ENCODE measurements at places on chromosomes 1 and 21.
A peak's percentile ranks its signal among the peaks of the same experiment; 100 is the strongest.

DNA sequence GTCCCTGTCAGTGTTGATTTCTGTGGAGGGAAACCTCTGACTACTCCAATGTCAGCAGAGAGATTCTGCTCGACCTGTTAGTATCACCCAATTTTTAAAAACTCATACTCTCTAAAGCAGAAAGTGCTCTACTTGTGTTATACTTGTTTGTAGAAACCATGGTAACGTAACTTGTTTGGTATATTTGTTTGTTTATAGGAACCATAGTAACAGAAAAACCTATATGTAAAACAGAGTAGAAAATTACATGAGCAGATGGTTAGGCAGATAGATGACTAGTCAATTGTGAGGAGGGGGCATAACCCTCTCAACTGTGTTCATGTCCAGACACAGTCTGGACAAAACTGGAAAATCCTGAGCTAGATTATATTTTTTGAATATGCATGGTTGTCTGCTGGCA is 6.7 kb downstream of the TRIM45 start:
- no peak for DNase-seq

GRCh38 chr1:47223921-47224675 is 7.9 kb downstream of the TAL1 start:
- no peak for DNase-seq

- DNase-seq = no peak
Observed at GRCh38 chr1:114648503-114648902, 21.3 kb downstream of the DENND2C start.

DNA sequence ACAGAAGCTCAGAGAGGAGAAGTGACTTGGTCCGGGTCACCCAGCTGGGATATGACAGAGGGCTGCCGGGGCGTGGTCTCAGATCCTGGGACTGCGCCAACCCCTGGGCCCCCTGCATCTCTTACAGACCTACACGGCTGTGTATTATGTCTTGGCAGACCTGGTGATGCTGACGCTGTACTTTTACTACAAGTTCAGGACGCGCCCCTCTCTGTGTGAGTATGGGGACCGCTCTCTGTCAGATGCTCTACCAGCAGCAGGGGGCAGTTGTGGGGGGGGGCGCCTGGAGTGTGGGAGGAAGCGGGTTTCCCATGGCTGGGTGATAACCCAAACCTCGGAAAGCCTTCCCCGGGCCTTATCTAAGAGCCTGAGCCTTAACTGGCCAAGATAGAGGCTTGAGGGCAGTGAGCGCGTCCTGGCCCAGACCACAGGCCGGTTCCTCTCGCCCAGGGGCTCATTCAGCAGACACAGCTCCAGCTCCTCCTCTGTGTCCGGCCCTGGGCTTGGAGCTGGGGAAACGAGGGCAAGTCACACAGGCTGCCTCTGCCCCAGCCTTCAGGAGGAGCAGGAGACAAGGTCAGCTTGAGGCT is 13.3 kb downstream of the SLC66A1 start:
- no peak for DNase-seq

GRCh38 chr1:34906756-34907155 is 22.7 kb downstream of the DLGAP3 start:
- no peak for DNase-seq

GRCh38 chr1:25033828-25034705 is 104.0 kb upstream of the RUNX3 start:
- peak; percentile 19 for DNase-seq

DNA sequence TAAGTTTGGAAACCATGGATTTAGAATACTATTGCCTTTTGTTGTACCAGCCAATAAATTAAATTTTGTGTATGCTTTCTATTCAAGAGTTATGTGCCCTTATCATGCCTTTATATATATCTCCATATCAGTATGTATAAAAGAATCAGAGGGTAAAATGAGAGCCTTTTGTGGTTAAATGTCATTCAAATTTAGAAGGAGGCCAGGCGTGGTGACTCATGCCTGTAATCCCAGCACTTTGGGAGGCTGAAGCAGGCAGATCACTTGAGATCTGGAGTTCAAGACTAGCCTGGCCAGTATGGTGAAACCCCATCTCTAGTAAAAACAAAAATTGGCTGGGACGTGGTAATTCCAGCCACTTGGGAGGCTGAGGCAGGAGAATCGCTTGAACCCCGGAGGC is 88.9 kb downstream of the XPR1 start:
- DNase-seq = no peak

DNA sequence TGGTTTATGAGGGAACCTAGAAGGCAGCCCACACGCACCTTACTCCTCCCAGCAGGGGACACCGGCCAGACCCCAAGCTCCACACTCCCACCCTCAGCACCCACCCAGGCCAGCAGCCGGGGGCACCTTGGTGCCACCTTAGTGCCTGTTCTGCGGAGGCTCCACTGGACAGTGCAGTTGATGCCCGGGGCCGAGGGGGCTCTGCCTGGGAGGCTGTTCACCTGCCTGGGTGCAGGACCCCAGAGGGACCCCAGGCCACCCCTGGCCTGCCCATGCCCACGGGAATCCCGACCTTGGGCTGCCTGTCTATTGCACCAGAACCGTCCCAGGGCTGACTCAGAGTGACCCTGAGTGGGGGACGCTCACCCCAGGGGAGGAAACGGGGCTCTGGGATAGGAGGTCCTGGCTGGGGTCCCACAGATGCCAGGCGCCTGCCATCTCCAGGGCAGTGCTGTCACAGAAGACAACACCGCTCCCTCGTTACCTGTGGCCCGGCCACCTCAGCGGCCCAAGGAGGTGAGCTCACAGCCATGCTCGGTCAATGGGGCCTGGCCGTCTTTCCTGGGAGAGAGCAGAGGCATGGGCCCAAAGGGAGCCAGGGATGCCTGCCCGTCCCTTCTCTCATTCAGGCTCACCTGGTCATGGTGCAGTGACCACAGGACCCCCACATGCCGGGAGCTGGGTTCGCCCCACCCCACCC is 696 bp downstream of the SCNN1D start:
- DNase-seq = no peak

DNA sequence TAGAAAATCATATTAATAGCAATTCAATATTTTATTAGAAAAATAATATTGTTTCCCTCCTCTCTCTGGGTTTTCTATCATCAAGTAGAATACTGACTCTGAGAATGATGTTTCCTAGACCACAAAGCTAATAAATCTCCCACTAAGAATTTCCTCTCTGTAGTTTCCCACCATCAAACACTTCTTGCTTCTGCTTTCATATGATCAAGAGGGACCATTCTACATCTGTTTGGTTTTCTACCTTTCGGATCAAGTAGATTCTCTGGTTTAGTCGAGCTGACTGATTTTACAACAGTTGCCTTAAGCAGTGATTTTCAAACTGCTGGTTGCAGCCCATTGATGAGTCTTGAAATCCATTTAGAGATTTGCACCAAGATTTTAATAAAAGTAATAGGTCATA is 240.2 kb upstream of the PTBP2 start:
- no peak for DNase-seq

- DNase-seq = no peak
Observed at GRCh38 chr21:46509741-46510502, 51.2 kb downstream of the DIP2A start.

- no peak for DNase-seq
Observed at GRCh38 chr1:66492424-66492823, 41.5 kb upstream of the SGIP1 start.

GRCh38 chr1:6321205-6321604 is 60.3 kb upstream of the GPR153 start:
- DNase-seq = no peak

DNA sequence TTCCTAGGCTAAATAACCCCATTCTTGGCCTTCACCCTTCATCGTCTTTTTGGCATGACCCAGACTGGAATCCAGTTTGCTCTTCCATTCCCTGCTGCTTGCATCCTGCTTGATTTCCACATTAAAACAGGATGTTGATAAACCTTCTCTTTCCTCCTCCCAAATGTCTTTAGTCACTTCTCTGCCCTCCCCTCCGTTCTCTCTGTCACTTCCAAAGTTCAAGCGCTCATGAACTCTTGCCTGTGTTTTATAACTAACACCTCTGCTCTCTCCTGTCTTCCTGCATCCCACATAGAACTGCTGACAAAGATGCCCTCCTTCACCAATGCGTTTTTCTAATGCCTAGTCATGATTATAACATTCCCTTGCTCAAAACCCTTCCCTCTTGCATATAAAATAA is 65.6 kb upstream of the SLC44A3 start:
- no peak for DNase-seq

DNA sequence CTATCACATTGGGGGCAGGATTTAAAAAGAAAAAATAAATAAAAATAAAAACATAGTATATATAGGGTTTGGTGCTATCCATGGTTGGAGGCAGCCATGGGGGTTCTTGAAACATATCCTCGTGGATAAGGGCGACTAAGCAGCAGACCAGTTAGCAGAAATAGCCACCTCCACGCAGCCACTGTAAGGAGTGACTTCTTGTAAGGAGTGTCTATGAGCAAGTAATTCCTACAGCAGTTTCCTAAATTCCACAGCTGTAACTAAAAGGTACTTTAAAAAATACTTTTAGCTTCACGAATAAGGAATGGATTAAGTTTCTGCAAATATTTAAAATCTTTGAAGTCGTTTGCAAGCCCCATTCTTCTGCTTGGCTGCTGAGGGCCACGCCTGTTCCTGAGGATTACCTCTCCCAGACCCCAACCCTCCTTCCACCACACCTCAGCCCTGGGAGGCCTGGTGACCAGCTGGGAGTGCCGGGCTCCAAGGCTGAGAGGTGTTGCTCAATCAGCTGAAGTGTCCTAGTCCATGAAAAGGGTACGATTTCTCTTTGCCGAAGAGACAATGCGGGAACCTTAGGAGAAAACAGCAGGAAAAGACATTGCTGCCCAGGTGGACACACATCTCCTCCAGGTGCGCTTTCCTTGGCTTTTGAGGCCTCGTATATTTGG is 115.3 kb downstream of the ADSS2 start:
- no peak for DNase-seq

DNA sequence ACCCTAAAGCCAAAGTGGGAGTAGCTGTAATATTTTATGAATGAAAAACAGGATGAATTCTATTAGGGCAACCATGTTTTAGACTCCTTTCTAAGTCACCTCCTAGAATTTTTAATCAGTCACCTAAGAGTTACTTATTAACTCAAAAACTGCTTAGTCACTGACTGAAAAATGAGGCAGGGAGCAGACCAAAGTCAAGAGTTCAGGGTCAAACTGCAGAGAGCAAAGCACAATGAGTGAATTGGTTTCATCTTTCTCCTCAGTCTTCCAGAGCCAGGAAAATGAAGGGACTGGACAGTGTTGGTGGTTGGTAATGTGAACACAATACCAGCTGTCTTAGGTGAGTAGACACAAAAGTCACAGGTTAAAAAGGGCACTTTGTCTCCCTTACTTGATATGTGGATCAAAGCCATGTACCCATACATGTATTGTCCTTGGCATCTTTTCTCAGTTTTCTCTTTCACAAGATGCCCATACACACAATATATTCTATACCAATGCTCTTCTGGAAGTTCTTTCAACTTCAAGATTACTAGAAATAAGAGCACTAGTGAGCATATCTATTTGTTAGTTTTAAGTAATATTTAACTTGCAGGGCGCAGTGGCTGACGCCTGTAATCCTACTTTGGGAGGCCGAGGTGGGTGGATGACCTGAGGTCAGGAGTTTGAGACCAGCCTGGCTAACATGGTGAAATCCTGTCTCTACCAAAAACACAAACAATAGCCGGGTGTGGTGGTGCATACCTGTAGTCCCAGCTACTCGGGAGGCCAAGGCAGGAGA is 42.2 kb downstream of the ATP1B1 start:
- no peak for DNase-seq

DNA sequence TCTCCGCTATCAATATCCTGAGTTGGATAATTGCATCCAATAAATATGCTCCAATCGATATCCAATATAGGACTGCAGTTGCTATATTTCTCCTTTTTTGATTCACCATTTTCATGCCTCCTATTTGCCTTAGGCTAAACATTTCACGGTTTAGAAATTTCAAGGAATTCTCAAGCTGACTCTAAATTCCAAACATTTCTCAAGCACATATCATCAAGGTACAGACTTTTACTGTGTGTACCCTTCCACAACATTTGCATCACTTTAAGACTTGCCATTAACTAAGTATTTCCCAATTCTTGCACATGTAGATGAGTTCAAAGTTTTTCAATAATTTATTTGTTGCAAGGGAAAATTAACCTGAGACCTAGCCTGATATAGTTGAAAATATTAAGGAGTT is 795.2 kb upstream of the TMPRSS15 start:
- DNase-seq = no peak

- no peak for DNase-seq
Observed at GRCh38 chr21:25323356-25323949, 283.8 kb downstream of the MRPL39 start.

- peak; percentile 11 for DNase-seq
Observed at GRCh38 chr1:78114034-78114956, 68.5 kb downstream of the GIPC2 start.

GRCh38 chr1:222784916-222785315 is 29.9 kb upstream of the DISP1 start:
- no peak for DNase-seq

- no peak for DNase-seq
Observed at GRCh38 chr1:18886003-18886335, 16.4 kb downstream of the ALDH4A1 start.

- no peak for DNase-seq
Observed at GRCh38 chr1:35901235-35901634, 18.2 kb downstream of the AGO1 start.

GRCh38 chr21:22585558-22585957 is 1587.3 kb downstream of the NCAM2 start:
- DNase-seq = no peak

GRCh38 chr1:226593541-226593940 is 45.0 kb downstream of the STUM start:
- DNase-seq = no peak

DNA sequence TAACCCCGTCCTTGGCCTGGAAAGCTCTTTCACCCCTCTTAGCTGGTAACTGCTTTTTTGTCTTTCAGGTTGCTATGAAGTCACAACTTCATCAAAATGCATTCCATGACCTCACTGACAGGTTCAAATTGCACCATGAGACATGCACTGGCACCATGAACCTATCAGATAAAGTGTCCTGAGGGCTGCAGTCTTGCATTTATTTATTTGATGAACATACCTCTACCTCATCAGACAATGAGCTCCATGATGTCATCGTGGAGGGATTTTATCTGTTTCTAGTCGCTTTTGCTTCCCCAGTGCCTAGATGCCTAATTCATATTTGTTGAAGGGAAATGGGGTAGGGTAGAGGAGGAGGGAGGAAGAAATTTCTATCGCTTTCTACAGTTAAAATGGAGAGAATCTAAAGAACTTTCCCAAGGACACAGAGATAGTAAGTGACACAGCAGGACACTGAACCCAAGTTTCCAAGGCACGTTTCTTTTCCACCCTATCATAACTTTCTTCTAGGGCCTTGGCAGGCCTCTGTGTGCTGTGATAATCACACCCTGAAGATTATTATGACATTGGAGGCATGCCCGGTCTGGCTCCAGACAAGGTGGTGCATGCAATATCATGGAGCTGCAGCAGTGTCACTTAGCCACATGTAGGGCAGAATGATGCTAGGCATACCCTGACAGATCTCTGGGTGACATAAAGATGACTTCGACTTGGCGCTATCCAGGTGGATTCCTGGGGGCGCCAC is 69.5 kb downstream of the CD58 start:
- DNase-seq = no peak
